ENCODE measurements at places on chromosomes 5 and 9. TPM values are rescaled to one million over a fixed set of nuclear protein-coding genes. Genes with fewer than 3 reads are reported as not detected.
A peak's percentile ranks its signal among the peaks of the same experiment; 100 is the strongest.

DNA sequence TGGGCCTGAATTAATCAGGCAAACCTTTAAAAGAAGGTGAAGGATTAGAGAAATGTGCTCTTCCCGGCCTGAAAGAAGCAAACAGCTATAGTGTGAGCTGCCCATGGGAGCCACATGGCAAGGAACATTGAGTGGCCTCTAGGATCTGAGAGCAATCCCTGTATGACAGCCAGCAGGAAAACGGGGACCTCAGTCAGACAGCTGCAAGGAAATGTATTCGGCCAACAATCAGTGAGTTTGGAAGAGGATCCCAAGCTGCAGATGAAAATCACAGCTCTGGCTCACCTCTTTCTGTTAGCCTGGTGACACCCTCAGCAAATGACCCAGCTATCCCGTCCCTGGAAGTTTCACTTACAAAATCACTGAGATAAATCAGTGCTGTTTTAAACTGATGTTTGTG, 309.2 kb downstream of the SH3GL2 start:
- no peak for DNase-seq

DNA sequence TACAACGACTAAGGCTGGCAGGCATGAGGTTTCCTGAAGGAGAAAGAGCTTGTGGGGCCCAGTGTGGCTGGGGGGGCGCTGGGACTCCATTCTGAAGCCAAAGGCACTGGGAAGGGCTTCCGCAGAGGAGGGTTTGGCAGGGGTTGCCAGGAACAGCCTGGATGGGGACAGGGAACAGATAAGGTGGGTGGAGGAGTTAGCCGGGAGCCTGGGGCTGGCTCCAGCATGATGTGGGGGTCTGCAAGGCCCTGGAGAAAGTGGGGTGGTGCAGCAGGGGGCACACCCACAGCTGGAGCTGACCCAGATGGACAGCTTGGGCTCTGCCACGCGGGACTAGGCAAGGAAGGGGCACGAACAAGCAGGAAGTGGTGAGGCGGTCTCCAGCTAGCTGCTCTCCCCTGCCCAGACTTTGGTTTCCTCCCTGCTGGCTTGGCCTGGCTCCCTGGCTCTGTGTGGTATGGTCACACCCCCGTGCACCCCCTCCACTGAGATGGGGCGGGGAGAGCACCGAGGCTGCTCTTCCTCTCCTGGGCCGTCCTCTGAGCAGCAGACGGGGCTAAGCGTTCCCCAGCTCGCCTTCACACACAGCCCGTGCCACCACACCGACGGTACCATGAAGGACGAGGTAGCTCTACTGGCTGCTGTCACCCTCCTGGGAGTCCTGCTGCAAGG, at the start of gene LTC4S:
LTC4S (plus strand) TSS at position 519 of the 672 bp plus-strand sequence; CDS start at position 614, 95 bp downstream.
- DNase-seq: peak; percentile 55

Gene IL33
- not detected for total RNA-seq

DNA sequence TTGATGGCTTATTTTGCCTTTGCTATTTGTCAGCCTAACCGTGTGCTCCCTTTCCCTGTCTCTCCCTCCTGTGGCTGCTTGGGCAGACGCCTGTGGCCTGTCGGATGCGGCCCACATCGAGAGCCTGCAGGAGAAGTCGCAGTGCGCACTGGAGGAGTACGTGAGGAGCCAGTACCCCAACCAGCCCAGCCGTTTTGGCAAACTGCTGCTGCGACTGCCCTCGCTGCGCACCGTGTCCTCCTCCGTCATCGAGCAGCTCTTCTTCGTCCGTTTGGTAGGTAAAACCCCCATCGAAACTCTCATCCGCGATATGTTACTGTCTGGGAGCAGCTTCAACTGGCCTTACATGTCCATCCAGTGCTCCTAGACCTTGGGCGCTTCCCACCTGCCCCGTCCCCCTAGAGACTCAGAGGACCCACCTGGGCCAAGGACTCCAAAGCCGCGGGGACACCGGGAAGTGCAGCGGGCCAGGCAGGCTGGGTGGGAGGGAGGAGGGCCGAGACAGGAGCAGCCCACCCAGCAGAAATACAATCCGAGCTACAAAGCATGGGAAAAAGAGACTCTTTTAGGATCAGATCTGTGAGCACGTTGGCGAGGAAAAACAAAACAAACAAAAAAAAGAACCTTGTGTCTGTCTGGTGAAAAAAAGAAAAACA, 10.6 kb downstream of the NR2F1 start:
- peak; percentile 79 for DNase-seq

DNA sequence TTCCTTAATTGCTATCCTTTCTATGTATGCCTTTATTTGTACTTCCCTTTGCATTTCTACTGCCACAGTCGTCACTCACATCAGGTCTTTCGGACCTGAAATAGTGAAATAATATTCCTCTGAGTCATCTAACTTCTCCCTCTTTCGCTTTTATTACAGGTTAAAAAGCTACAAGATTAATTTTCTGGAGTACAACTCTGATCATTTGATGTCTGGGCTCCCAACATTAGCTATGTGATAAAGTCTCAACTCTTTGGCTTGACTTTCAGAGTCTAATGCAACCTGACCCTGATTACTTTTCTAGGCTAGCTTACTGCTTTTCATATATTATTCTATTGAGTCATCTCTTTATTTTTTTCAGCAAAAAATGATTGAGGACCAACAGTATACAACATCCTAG, 638.8 kb upstream of the WWC1 start:
- no peak for DNase-seq

Gene FGFR4
- 13.7 TPM for total RNA-seq
